ENCODE measurements at places on chromosomes 5 and 9.

DNA sequence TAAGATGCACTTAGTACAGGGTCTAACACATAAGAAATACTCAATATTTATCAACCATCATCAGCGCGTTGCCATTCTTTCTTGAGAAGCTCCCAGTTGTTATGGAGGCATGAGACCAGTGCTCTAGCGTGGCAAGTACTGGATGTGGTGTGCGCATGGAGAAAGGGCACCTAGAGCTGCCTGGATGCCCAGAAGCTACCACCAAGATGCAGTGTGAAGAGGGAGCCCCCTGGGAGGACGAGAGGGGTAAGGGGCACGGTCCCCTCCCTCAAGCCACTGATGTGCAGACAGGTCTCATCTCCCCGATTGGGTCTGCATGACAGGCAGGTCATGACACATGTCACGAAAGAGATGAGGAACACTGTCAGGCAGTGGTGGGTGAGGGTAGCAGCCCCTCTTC lies 127.7 kb upstream of the CXCL14 start:
- no peak for DNase-seq

- DNase-seq, result no peak
Measured at GRCh38 chr5:150585781-150586341, 54.6 kb upstream of the SYNPO start.

GRCh38 chr5:127941646-127942045 lies 141.9 kb upstream of the SLC12A2 start:
- DNase-seq, result no peak

- DNase-seq, result no peak
Measured at GRCh38 chr5:116320486-116320885, 235.7 kb downstream of the COMMD10 start.

DNA sequence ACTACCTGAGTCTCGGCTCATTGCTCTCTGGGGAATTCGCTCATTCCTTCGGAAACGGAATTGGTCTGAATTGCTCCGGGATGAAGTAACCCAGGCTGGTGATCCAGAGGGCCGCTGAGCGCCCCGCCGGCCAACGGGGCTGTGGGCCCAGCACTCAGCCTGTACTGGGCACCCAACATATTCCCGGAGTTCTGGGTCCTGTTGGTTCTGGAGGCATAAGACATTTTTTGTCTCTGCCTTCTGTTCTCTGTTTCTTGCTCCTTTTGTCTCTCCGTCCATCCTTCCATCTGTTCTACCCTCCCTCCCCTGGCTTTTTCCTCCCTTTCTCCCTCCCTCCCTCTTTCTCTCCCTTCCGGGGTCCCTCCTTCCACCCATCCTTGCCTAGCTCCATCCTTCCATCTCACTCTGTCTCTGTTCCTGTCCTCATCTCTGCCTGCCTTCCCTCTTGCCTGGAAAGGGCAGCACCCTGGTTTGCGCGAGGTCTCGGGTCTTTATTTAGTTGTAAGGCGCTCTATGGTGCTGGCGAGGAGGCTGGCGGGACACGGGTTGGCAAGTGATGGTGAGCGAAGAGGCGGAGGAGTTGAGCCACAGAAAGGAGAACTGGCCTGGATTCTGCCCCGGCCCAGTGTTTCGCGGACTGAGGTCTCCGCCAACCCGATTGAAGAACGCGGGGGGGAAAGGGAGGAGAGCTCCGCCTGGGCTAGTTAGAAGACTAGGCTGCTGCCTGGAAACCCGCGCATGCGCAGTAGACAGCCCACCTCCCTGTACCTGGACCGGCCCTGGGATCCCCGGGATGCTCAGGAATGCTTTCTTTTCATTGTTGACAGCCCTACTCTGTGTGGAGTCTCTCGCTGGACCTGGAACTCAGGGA lies 1468.0 kb downstream of the FOXD4L5 start:
- no peak for DNase-seq

- DNase-seq, result no peak
Measured at GRCh38 chr9:29044959-29045358, 1471.7 kb upstream of the C9orf72 start.

Data from activated naive CD4-positive, alpha-beta T cell (primary cell).